ENCODE measurements at places on chromosomes 3 and 15.

DNA sequence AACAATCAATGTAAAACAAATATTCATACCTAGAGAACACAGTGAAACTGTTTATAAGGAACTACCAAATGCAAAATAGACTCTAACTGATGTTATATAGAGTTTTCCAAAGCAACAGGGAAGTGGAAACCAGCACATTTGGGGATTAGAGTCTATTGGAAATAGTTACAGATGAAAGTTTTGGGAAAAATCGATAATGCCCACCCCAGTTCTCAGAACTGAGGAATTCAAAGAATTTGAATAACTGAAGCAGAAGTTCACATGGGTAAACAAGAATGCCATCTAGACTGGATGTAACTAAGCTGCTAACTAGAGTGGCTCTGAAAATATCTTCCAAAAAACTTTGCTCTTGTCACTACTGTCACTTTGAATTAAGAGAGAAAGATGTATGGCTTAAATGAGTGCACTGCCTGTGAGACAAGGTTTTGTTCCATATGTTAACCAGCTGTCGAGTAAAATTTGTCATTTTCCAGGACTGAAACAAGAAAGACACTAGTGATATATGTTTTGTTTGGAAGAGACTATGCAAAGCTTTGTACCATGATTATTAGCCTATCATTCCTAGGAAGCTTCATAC is 9.2 kb upstream of the DENND4A start:
- DNase-seq, result no peak

GRCh38 chr3:106129939-106130338 is 261.1 kb upstream of the CBLB start:
- DNase-seq, result no peak

DNA sequence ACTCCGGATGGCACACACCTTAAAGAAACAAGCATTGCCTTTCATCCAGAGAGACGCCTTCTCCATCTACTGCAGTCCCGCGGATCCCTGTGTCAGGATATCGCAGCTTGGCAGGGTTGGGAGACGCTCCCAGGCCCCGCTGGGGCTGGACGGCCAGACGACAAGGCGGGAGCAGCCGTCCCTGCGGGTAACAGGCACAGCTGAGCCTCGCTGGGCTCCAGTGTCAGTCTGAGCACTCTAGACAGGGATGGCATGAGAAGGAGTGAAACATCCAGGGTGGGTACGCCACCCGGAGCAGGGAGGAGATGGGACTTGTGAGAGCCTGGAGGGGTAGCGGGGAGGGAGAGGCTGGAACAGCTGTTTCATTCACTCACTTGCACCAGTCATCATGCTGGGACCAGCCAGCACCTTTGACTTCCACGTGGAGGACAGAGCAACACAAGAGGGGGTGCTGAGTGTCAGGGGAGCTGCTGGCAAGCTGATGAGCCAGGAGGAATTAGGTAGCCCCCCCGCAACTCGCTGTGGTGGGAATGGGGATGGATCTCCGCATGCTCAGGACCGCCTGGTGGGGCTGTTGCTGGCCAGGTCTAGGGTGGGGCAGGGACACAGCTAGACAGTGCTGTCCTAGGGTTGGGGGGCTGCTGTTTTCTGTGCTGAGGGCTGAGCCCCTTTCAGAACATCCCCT is 31.6 kb upstream of the SNRPA1 start:
- DNase-seq, result no peak

- DNase-seq, result no peak
Measured at GRCh38 chr3:167394003-167394402, 13.9 kb upstream of the ZBBX start.

Measured in iPS DF 19.7 (cell line).